Fibroblast of skin of right quadriceps (primary cell): ENCODE measurements at places on chromosomes 2 and 18.

DNA sequence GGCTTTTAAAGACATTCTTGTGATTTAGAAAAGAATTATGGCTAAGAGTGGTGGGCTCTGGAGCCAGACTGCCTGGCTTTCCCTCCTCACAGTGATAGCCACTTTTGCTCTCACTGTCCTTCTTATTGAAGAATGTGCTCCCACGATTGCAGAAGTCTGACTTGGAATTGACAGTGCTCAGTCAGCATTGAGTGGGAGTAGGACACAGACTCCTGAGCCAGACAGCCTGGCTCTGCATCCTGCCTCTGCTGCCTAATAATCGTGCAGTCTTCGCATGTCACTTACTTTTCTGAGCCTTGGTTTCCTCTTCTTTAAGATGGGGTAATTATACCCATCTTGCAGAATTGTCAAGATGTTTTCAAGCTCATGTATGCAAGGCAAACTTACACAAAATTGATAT is 23.3 kb downstream of the SPATS2L start:
- DNase-seq: no peak

GRCh38 chr2:75538521-75539490 is 21.9 kb downstream of the EVA1A start:
- DNase-seq: no peak

GRCh38 chr2:43701111-43701510 is 24.9 kb upstream of the C1GALT1C1L start:
- no peak for DNase-seq

GRCh38 chr2:126999106-126999756 is 100.5 kb downstream of the TEX51 start:
- no peak for DNase-seq

DNA sequence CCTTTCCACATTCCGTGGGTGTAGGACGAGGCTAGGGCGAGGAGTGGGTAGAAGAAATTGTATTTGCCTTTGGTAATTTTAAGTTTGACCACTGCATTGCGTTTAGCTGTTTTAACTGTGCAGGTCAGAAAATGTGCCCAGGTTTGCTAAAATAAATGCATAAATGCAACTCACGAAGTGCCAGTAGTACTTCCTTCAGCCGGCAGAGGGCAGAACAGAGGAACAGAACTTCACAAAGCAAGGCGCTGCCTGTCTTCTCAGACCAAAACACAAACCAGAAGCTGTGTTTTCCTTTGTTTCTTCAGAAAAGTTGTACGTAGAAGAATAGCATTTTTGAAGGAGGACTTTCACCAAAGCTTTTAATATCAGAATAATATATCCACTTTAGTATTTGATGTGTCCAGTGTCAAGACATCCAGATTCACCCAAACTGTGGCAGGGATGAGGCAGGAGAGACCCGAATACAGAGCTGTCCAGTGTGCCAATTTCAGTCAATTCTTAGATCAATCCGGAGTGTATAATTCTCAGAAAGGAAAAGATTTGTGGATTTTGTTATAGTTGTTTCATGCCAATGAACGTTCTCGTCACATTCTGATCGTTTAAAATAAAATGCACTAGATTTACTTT is 348.6 kb downstream of the DLGAP1 start:
- DNase-seq: peak; percentile 54

DNA sequence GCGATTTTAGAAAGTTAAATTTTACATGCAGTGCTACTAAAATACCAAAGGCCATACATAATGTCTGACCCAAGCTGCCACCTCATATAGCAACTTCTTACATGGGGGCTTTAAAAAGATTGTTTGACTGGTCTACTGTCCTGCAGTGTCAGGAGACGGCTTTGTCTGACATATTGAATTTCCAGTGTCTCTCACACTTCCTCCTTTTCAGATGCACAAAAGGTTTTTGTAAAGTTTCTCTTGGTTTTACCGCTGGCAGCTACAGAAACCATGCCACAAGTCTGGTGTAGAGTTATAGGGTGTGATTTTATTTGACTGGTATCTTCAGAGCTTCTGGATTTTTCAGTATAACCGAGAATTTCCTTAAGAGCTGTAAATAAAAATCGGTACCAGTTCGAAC is 1.1 kb upstream of the ASAP2 start:
- no peak for DNase-seq

- DNase-seq: peak; percentile 60
These were observed 98.7 kb downstream of the COPS8 start for GRCh38 chr2:237184192-237184918.

- DNase-seq: peak; percentile 95
These were observed 86.6 kb downstream of the ITGB1BP1 start for GRCh38 chr2:9336576-9337314.

DNA sequence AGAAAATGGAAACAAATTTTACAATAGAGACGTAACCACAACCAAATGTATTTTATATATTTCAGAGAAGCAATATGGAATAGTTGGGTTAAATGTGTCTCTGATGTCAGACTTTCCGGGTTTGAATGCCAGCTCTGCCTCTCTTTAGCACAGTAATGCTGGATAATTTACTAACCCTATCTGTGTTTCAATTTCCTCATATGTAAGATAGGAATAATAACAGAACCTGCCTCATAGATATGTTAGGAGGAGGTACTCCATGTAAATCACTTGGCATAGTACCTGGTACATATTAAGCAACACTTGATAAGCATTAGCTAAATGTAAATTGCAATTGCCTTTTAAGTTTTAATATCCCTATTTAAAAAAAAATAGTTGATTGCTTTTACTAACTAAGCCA is 231.3 kb upstream of the ZC3H15 start:
- DNase-seq: no peak

- DNase-seq: no peak
These were observed 187.3 kb downstream of the FAM210A start for GRCh38 chr18:13539050-13539449.
